ENCODE measurements at places on chromosomes 3 and 15. TPM values are rescaled to one million over a fixed set of nuclear protein-coding genes. Genes with fewer than 3 reads are reported as not detected.

The C3orf22 gene
- polyA plus RNA-seq, result not detected

The CPLX3 gene
- not detected for polyA plus RNA-seq

The ADAMTSL3 gene
- not detected for polyA plus RNA-seq

The CAMKV gene
- polyA plus RNA-seq, result not detected

The CA12 gene
- polyA plus RNA-seq, result 13.1 TPM

The TUSC7 gene
- not detected for polyA plus RNA-seq

The A4GNT gene
- not detected for polyA plus RNA-seq

The EPHA6 gene
- polyA plus RNA-seq, result not detected

The ZNF197 gene
- 6.8 TPM for polyA plus RNA-seq

The GOLGA6L10 gene
- 0.44 TPM for polyA plus RNA-seq

The MB21D2 gene
- polyA plus RNA-seq, result 12.3 TPM

The RASL12 gene
- 0.16 TPM for polyA plus RNA-seq

The INSYN1 gene
- polyA plus RNA-seq, result 3.5 TPM

The CCDC80 gene
- polyA plus RNA-seq, result 199 TPM

The ERC2 gene
- polyA plus RNA-seq, result 0.07 TPM

DNA sequence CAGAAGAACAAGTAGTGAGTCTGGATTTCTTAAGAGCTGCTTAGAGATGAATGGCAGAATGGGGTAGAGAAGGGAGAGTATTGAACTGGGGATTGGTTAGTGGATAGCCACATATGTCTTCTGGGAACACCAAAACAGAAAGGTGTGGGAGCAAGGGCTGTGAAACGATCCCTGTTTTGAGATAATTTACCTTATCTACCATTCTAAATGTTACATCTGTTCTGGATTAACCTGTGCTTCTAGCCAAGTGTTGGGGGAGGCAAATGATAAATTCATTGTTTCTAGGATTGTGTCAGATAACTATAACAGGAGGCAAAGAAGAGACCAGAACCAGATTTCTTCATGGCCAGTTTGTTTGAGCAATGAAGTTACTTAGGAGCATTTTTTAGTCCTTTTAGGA, 8.4 kb downstream of the NR1D2 start:
- no peak for DNase-seq

- DNase-seq, result no peak
These were observed 16.2 kb downstream of the MBNL1 start for GRCh38 chr3:152284906-152285305.

DNA sequence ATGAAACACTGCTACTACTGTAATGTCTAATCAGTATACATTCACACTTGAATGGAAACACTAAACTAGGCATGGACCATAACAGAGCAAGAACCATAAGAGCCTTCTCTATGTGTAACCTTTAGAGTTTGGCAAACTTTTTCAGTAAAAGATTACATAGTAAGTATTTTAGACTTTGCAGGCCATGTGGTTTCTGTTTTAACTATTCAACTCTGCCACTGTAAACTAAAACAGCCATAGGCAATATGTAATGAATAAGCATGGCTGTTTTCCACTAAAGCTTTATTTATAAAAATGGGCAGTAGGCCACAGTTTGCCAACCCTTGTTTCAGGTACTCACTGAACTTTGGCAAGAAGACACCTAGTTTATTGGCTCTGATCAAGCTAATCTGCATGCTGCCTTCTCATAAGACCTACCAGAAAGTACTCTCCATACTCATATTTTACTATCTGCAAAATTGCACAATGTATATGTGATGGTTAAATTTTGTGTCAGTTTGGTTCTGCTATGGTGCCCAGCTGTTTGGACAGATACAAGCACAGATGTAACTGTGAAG, 46.0 kb downstream of the UACA start:
- no peak for DNase-seq

DNA sequence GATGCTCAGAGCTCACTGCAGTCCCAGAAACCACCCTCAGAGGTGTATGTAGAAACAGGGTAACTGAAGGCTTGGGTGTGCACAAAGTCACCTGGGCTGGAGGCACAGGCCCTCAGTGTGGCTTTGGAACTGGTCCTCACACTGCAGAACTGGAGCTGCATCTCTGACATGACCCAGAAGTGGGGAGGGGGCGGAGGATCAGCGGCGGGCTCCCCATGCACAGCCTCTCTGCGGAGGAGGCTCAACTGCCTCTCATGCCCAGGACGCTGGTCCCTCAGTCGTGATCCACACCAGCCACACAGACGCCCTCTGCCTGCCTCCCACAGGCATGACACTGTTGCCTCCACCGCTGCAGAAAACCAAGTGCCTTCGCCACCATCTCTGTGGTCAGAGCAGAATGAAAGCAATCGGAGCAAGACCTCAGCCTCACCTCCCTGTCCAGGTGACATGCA, 73.7 kb downstream of the TM2D3 start:
- DNase-seq, result no peak

DNA sequence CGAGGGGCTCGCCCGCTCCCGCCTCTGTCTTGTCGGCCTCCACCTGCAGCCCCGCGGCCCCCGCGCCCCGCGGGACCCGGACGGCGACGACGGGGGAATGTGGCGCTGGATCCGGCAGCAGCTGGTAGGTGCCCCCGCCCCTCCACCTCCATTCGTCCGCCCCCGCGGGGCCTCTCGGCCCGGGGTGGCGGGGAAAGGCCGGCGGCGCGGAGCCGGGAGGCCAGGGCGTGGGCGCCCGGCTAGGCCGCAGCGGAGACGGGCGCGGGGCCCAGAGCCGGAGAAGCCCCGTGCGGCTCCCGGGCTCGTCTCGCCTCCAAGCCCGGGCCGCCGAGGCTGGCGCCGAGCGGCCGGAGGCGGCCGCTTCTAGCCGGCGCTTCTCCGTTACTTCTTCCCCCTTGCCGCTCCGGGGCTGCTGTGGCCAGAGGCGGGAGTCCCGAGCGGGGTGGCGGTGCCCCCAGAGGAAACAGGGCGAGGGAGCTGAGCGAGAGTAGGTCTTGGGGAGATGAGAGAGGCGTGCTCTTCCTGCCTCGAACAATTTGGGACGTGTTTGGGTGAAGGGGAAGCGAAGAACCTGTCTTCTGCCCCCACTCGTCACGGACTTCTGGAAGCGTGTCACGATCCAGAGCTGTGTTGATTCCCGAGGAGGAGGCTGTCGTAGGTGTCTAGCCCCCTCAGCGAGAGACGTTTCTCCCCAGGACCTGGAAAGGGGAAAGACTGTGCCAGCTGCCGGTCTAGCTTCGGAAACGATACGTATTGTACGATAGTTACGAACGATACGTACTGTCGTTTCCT, 555 bp downstream of the ATP11B start:
- no peak for DNase-seq

DNA sequence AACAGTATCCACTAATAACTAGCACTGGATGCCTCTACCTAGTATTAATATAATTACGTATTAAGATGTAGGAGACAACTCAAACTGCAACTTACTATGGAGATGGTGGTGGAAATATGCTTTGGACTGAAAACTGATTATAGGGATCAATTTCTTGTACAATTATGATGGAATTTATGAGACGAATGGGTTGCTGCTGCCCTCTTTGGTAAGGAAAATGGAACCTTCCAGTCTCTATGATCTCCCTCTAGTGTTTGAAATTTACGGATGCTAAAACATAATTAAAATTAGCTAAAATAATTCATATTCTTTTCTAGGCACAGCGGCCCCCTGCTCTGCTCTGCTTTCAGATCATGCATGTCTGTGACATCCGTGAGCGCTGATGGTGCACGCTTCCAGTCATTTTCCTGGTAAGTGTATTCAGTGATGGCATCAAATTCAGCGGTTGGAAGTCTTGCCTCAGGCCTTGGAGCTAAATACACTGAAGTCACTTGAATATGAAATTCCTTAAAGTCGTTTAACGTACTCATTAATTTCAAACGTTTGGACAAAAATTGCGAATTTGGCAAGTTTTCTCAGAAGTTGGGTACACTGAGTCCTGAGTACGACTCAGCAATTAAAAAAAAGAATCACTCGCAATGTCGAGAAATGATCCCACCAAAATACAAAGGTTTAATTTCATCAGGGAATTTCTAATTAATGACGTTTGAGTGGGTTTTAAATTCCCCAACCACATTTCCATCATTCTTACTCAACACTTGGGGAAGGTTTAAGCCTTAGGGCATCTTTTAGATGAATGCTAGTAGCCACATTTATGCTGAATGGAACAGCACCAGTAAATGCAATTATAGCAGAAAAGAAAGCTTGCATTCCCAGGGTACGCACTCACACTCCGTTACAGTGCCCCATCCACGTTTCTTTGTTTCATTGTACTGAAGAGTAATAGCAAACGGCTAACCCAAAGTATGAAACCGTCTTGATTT, 132.6 kb downstream of the NR2F2 start:
- no peak for DNase-seq

- DNase-seq, result no peak
These were observed 121.4 kb upstream of the SGO1 start for GRCh38 chr3:20307383-20307782.

DNA sequence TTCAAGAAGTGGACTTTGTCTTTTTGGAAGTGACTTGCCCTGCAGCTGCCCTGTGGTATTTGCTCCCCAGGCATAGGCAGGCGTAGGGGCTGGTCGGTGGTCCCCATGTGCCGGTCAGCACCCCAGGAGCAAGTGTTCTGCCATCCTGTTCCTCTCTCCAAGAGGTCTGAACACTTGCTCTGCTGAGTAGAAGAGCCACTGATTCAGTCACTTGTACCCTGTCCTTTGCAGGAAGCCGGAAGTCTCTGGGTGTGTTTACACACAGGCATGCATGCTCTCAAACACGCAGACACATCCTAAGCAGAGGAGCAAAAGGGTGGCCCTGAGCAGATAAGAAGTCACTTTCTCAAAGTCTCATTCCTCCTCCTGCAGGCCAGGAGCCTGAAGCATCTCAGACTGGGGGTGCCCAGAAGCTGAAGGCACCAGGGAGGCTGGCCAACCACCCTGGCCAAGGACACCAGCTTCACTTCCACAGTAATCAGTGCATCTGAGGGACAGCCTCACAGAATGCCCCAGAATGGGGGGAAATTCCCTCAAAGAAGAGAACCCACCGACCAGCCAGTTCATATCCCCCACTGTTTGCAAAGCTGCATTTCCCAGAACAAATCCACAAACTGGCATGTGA, 88.7 kb upstream of the POMGNT2 start:
- DNase-seq, result no peak

DNA sequence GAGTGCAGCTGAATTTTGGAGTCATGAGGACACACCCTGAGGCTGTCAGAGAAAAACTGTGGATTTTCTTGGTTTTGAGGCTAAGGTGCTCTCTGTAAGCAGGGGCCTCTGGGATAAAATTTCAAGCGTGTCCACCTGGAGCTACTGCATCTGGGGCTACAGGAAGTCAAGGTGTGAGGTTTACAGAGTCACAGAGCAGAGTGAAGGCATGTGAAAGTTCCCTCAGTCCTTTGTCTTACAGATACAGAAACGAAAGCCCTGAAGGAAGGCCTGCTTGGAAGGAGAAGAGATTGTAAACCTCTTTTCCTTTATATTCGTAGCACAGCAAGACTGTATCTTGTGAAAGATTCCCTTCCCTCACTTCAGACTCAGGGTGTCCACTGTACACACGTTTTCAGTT, 138.6 kb downstream of the OPA1 start:
- DNase-seq, result no peak

DNA sequence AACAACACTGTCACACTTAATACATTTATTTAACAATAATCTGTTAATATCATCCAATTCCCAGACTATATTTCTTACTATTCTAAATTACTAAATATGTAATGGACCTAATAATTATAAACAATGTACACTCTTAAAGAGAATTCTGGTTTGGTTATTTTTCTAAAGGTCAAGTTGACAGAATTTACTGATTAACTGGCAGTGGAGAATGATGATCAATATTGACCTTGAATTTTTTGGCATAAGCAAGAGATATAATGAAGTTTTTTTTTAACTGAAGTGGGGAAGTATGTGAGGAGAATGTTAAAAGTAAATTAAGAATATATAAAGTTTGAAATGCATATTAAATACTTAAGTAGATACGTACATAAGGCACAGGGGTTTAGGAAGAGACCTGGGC, 33.8 kb downstream of the BCHE start:
- no peak for DNase-seq

- DNase-seq, result no peak
These were observed 55.3 kb upstream of the CD47 start for GRCh38 chr3:108146139-108146538.

- DNase-seq, result no peak
These were observed 2.4 kb upstream of the PPP1R14D start for GRCh38 chr15:40830884-40831283.

DNA sequence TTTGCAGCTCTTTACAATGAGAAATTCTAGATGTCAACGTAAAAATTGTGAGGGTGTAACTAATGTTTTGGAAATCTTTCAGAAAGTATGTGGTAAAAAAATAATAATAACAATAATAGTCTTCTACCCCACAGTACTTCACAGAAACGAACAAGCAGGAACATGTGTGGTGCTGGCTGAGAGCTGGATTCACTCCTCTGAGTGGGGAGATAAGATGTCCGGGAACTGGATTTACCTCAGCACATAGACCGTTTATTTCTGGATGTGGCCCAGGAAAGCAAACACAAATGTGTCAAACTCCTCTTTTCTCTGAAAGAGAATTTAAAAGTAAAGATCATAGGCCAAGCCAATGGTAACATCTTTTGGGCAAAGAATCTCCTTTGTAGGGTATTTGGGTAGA, 103.4 kb downstream of the SLC49A4 start:
- DNase-seq, result no peak

- DNase-seq, result no peak
These were observed 23.5 kb downstream of the MYO5A start for GRCh38 chr15:52505151-52505550.

DNA sequence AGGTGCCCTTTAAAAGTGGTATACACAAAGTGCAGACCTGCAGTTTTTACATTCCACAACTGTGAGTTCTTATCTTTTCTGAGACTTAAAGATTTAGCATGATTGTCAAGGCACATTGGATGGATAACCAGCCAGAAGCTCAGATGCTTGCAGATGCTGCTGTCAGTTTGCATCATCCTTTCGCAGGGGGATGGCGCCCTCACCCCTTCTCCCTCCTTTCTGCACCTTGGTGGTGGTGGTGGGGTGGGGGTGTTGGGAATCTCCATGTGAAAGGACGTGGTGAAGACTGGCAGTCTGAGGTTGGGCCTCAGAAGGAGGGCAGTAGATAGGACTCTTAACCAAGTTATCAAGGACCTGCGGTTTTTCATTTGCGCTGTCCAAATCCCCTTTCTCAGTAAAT, 309.6 kb upstream of the SEMA6D start:
- DNase-seq, result no peak

- DNase-seq, result no peak
These were observed 90.6 kb upstream of the AKAP13 start for GRCh38 chr15:85289677-85290365.

GRCh38 chr15:54017251-54017650, 39.0 kb downstream of the UNC13C start:
- no peak for DNase-seq

DNA sequence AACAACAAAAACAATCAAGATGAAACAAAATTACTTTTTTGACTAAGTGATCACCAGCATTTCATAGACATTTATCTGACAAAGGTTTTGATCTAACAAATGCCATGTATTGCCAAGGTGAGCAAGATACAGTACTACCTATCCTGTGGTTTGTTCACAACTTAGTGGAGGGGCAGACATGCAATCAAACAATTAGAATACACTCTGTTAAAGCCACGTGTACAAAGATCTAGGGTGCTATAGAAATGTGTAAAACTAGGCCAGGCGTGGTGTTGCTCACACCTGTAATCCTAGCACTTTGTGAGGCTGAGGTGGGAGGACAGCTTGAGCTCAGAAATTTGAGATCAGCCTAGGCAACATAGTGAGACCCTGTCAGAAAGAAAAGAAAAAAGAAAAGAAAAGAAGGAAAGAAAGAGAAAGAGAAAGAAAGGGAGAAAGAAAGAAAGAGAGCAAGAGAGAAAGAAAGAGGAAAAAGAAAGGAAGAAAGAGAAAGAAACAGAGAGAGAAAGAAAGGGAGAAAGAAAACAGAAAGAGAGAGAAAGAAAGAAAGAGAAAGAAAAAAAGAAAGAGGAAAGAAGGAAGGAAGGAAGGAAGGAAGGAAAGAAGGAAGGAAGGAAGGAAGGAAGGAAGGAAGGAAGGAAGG, 1.4 kb upstream of the TRIM69 start:
- DNase-seq, result no peak

Data from BJ (cell line).